ENCODE measurements at places on chromosomes 5 and 9.
A peak's percentile ranks its signal among the peaks of the same experiment; 100 is the strongest.

GRCh38 chr9:17906176-17906840, 327.4 kb downstream of the SH3GL2 start:
- DNase-seq = peak; percentile 24

DNA sequence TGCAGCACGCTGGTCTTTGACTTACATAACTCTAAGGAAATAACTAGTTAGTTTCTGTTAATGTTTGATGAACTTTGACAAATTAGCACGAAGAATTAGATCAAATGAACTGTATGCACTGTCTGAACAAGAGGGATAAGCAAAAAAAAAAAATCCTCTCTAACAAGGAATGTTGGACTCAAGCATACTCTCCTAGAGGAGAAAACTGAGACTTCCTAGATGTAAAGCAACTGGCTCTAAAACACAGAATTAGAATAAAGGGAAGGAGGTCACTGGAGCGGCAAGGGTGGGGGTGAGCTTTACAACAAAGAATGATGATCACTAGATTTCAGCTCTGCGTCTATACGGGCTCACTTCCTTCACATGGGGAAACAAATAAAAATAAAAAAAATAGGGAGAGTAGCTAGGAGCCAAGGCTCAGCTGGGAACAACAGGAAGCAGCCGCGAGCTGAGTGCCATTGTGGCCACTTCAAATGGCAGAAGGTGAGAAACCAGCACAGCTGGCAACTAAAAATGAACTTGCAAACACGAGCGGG, 48.7 kb upstream of the CEMIP2 start:
- DNase-seq = no peak

DNA sequence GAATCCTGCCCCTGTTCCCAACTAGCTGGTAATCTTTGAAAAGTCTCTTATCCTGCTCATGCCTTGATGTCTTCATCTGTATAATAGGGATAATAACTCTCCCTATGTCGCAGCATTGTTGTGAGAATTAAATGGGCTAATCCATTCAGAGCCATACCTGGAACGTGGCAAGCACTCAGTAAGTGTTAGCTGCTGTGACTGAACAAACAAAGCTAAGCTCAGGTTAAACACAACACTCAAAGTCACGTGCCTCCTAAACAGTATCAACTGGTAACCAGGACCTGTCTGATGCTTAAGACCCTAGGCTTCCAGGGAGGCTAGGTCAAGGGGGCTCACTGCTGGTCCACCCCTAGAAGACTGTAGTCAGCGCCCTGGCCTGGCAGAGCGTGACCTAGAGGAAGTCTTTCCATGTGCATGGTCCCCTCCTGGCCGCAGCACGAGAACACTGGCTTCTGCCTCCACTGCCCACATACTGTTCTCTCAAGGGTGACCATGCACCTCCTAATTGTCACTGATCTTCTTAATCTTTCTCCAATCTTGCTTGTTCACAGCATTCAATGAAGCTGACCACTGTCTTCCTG, 211.1 kb downstream of the TTLL11 start:
- no peak for DNase-seq

- no peak for DNase-seq
Observed at GRCh38 chr9:95666096-95666784, 149.5 kb upstream of the PTCH1 start.

DNA sequence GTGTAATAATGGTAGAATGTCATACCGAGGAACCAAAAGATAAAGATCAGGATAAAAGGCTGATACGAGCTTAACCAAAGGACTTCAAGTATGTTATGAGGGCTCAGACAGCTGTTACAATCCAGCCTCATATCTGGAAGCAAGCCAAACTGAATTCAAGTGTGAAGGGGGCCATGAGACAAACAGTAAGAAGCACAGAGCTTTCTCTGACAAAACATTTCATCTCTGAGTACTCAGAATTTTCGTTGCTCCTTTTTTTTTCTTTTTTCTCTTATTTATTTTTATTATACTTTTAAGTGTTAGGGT, 52.9 kb upstream of the CD180 start:
- DNase-seq = no peak

DNA sequence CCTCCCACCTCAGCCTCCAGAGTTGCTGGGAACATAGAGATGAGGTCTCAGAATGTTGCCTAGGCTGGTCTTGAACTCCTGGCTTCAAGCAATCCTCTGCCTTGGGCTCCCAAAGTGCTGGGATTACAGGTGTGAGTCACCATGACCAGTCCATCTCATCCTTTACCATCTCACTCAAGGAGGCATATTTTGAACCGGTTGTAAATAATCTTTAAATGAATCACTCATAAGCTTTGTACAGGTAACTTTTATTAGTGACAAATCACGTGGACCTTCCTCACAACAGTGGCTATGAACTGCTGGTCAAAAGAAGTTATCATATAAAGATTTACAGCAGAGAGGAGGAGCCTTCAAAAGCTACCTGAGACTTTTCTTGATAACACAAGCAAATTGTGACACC, 70.7 kb downstream of the RFK start:
- peak; percentile 25 for DNase-seq

DNA sequence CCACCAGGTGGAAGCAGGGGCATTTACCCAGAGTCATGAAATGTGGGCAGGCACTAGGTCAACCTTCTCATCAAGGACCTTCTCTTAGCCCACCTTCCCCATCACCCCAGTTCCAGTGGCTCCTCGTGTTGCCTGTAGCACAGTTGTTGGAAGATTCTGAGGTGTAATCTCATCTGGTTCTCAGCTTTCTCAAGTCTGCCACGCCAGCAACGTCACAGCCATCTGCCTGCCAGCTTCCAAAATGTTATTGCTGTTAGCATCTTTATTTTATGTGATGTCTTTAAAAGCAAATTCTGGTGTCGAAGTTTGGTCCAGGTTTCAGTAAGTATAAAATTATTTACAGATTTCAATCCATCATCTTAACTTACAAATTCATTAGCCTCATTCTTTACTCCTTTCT, 10.7 kb downstream of the C9orf153 start:
- no peak for DNase-seq

GRCh38 chr9:77898864-77899263, 132.7 kb downstream of the GNAQ start:
- no peak for DNase-seq

DNA sequence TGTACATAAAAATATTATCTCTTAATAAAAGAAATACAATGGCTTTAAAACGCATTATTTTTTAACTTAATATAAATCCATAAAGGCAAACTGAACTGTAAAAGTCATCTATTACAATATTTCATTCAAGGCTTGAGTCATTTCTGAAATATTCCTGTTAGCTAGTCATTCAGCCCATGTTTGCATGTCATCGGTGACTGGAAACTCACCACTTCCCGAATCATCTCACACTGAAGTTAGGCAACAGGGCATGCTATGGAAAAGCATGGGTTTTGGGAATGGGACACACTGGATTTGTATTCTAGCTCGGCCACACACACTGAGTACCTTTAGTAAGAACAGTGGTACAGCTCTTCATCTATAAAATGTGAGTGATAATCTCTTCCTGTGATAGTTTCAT, 691.1 kb upstream of the C9orf72 start:
- peak; percentile 60 for DNase-seq

DNA sequence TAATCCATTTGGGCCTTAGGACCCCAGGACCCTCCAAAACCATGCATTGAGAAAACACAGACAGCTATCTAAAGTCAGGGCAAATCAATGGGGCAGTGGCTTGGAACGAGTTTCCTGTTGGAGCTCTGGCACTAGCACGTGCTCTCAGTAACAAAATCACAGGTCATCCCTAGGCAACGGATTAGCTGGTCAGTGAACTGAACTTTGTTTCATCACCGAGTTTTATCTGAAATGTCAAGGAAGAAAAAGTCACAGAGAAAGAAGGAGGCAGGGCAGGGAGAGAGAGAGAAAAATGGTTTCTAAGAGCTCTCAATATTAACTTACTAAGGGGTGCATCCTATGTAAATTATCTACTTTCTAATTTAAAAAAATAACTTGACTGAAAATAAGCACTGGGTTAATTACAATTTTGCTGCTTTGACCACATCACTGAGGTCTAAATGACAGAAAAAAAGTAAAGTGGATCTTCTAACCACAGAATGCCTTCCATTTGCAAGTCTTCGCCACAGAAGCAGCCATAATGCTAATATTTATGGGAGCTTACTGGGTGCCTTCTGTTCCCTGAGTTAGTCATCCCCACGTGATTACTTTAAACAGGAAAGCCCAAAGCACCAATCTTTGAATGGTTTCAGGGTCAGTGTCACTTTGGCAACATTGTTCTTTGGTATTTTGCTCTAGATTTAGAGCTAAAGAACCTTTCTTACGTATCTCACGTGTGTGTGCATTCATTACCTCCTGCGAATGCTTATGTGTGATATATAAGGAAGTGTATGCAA, 503.9 kb downstream of the RASEF start:
- no peak for DNase-seq

DNA sequence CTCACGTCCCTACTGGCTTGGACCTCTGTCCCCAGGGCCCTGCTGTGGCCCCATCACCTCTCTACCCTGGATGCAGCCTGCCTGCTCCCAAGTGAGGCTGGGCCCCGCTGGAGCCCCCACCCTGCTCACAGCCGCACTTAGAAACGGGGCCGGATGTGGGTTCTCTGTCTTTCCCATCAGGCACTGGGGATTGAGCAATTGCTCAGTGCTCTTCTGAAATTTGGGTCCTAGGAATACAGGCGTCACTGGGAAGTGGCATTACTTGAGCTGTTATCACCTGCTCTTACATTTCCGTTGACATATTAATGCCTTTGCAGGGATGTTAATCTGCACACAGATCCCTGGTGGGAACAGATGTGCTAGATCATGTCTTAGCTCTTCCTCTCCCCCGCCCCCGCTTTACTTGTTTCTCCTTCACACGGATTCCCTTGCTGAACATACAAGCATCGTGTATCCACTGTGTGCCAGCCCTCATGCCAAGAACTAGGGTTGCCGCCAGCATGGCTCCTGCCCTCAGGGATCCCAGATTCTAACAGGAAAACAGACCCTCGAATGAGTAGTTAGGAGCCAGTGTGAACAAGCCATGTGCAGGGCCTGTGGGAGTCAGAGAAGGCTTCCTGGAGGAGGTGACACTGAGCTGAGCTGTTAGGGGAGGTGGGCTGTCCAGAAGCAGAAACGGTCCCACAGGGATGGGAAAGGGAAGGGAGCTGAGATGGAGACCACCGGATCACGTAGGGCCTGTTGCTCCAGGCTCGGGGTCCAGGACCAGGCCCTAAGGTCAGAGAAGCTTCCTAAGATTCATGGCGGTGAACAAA, 65.1 kb downstream of the NEK6 start:
- no peak for DNase-seq

DNA sequence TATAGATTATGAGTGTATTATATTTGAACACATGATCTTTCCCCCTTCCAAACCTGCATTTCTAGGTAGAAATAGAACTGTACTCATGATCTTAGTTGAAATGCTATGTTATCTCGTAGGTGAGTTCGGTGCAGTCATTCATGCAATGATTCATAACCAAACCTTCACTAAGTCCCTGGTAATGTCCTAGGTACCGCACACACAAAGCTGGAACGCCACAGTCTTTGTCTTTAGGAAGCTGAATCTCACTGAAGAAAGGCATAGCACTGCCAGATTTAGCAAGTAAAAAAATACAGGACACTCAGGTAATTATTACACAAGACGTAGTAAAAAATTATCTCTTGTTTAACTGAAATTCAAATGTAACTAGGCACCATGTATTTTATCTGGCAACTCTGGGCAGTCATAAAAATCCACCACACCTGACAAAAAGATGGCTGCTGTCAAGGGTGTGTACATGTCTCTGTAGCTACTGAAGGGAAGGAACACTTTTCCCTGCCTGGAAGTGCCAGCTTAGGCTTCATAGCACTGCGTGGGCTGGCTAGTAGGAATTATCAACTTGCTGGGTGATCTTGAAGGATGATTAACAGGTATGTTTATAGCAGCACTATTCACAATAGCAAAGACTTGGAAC, 28.0 kb upstream of the TXN start:
- DNase-seq = no peak

GRCh38 chr9:135729480-135729879, 27.5 kb downstream of the KCNT1 start:
- DNase-seq = no peak

DNA sequence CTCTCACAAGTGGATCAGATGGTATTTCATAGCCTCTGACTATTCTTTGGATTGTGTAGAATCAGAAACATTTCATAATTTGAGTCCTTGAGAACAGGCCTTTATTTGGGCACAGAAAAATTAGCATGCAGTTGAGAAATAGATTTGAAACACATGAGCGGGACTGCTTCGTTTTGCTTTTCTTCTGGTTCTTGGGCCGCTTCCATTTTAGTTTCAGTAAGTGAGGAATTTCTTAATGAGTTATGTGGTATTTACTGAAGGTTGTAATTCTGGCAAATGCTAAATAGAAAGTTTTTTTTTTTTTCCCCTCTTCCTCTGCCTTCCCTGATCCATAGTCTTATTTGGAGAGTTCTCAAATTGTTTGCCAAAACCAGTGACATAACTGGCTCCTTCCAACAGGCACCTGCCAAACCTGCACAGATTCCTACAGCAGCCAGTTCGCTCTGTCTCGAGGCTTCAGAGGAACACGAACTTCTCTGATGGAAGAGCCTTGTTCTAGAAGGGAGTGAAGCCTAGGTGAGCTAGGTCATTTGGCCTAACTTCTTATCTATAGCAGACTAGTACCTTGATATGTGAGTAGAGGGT, 71.2 kb upstream of the SLC28A3 start:
- DNase-seq = no peak

GRCh38 chr9:117377046-117377445, 37.8 kb downstream of the ASTN2 start:
- DNase-seq = no peak

DNA sequence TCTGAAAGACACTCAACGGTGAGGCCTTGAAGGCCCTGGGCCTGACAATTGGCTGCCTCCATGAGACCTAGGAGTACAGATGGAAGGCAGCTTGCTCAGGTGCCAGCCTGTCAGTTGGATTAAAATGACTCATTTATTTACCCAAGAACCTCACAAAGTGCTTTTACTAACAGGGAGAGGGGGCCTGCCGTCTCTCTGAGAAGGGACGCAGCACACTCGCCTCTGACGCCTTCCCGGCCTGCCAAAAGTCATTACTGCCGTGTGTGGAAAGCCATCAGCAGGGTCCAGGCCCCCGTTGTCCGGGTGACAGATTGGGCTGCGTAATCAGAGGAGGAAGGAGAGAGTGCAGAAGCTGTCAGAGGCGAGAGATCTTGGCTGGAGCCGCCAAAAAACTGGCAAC, 32.4 kb downstream of the DDX31 start:
- DNase-seq = no peak

- no peak for DNase-seq
Observed at GRCh38 chr9:123322273-123323195, 33.5 kb upstream of the CRB2 start.
